H1 (cell line): ENCODE measurements at places on chromosomes 1 and 21. TPM values are rescaled to one million over a fixed set of nuclear protein-coding genes. Genes with fewer than 3 reads are reported as not detected.

DNA sequence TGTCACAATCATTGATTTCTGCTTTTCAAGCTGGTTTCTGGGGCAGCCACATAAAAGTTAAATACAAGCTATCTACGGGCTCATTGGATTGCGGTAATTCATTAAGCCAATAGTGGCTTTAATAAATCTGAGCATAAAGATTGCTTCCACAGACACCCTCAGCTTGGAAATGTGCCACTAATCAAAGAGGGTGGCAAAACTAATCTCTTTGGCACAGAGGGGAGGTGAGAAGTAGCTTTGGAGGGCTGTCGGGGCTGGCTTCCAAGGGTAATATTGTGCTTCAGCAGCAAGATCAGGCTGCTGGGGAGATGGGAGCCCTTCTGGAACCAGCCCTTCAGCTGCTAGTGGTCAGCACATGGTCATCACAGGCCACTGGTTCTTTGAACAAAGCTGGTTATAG, 21.2 kb upstream of the KAZN start:
- H3K4me3 ChIP-seq = no peak overlapping the region
- no peak for DNase-seq
- no peak overlapping the region for H3K27ac ChIP-seq
- H3K27me3 ChIP-seq = no peaks in the 10 kb centered on the region

DNA sequence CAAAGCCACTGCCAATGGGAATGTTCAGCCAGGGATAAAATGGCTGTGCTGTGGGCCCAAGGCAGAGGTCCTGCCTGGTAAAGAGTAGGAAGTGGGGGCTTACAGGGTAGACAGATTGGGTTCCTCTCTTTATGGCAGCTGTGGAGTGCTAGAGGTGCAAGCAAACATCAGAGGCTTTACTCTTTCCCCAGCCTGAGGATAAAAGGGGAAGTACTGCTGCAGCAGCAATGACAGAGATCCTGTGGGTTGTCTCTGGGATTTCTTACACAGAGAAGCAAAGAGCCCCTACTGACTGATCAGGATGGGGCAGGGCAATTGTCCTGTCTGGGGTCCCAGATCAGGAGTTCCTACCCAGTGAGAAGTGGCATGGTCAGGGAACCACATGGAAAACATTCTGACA, 54.2 kb downstream of the DRAM2 start:
- no peak for DNase-seq
- H3K36me3 ChIP-seq = no peaks in the 10 kb centered on the region
- H3K4me3 ChIP-seq = no peak overlapping the region
- no peak overlapping the region for H3K27ac ChIP-seq

GRCh38 chr1:5661196-5662085, 330.8 kb downstream of the NPHP4 start:
- no peaks in the 10 kb centered on the region for H3K36me3 ChIP-seq
- no peaks in the 10 kb centered on the region for H3K27me3 ChIP-seq
- no peak for DNase-seq
- H3K4me3 ChIP-seq = no peak overlapping the region

GRCh38 chr1:202586018-202586821, 124.0 kb downstream of the SYT2 start:
- no peaks in the 10 kb centered on the region for H3K27me3 ChIP-seq
- no peaks in the 10 kb centered on the region for H3K4me1 ChIP-seq
- H3K36me3 ChIP-seq = no peaks in the 10 kb centered on the region
- no peak for DNase-seq
- H3K27ac ChIP-seq = no peak overlapping the region

FCER1G gene
- 0.86 TPM in 1 of 2 replicates, not detected in the other for total RNA-seq

BSND gene
- 0.40 and 0.43 TPM in 2 replicates for total RNA-seq

HTR6 gene
- 0.69 and 0.76 TPM in 2 replicates for total RNA-seq

OVAAL gene
- total RNA-seq = not detected in 2 replicates

HES3 gene
- 54.3 and 67.9 TPM in 2 replicates for total RNA-seq

FUBP1 gene
- 201 and 206 TPM in 2 replicates for total RNA-seq

MMEL1 gene
- total RNA-seq = 0.91 TPM in 1 of 2 replicates, not detected in the other
